Left ventricle myocardium inferior (tissue), 1 donor: ENCODE measurements at places on chromosomes 1 and 21.

DNA sequence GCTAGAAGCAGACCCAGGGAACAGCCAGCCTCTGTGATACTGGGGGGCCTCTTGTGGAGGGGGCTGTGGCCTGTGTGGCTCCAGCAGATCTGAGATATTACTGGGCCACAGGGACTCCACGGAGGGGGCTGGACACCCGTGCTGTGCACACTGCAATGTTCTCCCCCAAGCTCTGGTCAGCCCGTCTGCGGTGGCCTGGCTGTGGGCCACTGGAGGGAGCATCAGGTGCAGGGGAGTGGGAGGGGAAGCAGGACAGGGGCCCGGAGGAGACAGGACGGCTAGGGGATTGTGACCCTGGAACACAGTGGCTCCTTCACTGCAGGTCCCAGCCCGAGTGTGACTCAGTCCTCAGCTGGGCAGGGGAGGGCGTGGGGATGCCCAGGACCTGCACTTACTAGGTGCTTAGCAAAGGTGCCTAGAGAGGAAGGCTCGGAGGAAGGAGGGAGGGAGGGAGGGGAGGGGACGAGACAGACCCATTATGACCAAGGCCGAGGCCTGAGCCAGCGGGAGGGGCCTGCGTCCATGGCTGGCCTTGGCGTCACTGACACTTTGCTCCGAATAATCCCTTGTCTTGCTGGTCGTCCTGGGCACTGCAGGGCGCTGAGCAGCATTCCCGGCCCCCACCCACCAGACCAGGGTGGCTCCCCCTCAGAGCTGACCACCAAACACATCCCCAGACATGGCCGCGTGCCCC is 44.2 kb downstream of the PRDM16 start:
- peaks cover 63% of the 10 kb centered on the region for H3K4me1 ChIP-seq
- no peak for DNase-seq
- H3K36me3 ChIP-seq: peaks cover under 1% of the 10 kb centered on the region
- peak overlapping the region; percentile 33 for H3K27ac ChIP-seq
- H3K4me3 ChIP-seq: no peak overlapping the region

GRCh38 chr21:43719748-43720538 is 1.0 kb downstream of the PDXK start:
- peak overlapping the region; percentile 88 for H3K27ac ChIP-seq
- no peaks in the 10 kb centered on the region for H3K27me3 ChIP-seq
- H3K4me3 ChIP-seq: peak overlapping the region; percentile 91
- H3K4me1 ChIP-seq: peaks cover 50% of the 10 kb centered on the region

- no peaks in the 10 kb centered on the region for H3K36me3 ChIP-seq
- DNase-seq: no peak
- H3K4me3 ChIP-seq: no peak overlapping the region
- H3K27me3 ChIP-seq: no peaks in the 10 kb centered on the region
- H3K4me1 ChIP-seq: peaks cover 14% of the 10 kb centered on the region
Measured at GRCh38 chr1:118716775-118717174, 271.4 kb downstream of the TBX15 start.

- H3K27ac ChIP-seq: no peak overlapping the region
- peaks cover 3% of the 10 kb centered on the region for H3K36me3 ChIP-seq
- H3K27me3 ChIP-seq: no peaks in the 10 kb centered on the region
- no peak for DNase-seq
- no peak overlapping the region for H3K4me3 ChIP-seq
Measured at GRCh38 chr21:43731476-43731875, 12.5 kb downstream of the PDXK start.

- peaks cover 3% of the 10 kb centered on the region for H3K4me1 ChIP-seq
- H3K27me3 ChIP-seq: peaks cover 13% of the 10 kb centered on the region
- no peak for DNase-seq
- no peak overlapping the region for H3K27ac ChIP-seq
- no peak overlapping the region for H3K4me3 ChIP-seq
- H3K36me3 ChIP-seq: peaks cover 3% of the 10 kb centered on the region
Measured at GRCh38 chr1:204976646-204977045, 66.4 kb upstream of the CNTN2 start.

DNA sequence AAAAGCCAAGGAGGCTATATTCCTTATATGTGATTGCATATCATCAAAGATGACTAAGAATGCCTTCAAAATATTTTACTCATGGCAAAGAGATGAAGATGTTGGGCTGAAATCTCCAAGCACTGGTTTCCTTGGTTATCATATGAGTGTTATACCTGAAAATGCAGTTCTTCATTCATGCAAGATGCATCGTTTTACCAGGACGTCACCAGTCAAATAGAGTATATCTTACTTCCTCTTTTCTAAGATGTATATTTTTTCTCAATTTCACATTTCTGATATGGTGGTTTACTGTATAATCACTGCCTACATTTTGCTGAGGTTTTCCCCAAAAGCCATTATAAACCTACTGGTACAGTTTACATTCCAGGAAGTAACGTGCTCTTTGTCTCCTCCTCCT is 1085.7 kb downstream of the NCAM2 start:
- H3K4me1 ChIP-seq: no peaks in the 10 kb centered on the region
- H3K36me3 ChIP-seq: no peaks in the 10 kb centered on the region
- H3K27me3 ChIP-seq: no peaks in the 10 kb centered on the region
- DNase-seq: no peak
